ENCODE measurements at places on chromosomes 6 and 20.

DNA sequence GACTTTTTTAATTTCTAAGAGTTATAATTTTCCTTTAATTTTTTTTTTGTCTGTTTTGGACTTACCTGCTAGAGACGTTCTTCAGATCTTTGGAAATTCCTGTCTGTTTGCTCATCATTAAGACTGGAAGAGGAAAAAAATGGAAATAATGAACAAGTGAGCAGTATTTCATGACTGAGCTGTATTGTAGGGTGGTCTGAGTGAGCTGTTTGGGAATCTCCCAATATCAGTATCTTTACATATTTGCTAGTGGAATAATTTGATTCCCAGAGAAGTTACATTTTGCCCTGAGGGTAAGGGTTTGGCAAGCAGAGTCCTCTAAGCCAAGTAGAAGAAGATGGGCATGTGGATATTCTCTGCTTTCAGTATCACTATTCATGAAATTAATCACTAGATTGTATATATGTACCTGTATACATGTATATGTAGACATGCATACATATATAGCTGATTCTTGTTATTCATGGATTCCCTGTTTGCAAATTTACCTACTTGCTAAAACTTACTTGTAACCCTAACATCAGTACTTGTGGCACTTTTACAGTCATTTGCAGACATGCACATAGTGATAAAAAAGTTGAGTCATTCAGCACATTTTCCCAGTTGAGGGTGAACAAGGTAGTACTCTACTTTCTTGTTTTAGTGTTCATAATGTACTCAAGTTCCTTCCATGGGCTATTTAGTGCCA is 13.5 kb downstream of the ZC2HC1B start:
- DNase-seq, result no peak

DNA sequence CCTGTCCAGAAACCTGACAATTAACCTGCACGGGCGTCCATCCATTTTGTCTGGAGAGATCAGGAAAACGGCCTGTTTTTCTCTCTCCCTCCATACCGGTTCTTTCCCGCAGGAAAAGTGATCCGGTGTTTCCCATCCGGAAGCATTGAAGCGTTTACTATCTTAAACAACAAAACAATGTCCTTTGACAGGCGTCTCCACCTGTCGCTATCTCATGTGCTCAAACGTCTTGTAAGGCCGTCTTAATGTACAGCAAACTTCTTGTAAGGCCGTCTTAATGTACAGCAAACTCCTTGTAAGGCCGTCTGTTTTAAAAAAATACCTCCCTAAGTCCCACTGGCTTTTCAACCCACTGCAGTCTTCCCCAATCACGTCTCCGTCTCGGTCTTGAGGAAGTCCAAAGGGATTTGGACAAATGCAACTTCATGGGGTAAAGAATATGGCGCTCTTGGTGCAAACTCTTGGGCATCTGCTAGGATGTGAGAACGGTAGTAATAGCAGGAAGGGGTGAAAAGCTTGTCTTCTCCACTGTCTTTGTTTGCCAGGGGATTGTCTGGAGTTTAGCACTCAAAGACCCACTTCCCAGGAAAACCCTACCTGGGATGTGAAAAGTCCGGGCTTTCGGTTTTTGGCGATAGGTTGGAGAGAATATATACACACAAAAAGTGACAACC is 29.9 kb upstream of the TRIM27 start:
- DNase-seq, result no peak

- no peak for DNase-seq
Observed at GRCh38 chr6:167130008-167130677, 7.2 kb downstream of the CCR6 start.

DNA sequence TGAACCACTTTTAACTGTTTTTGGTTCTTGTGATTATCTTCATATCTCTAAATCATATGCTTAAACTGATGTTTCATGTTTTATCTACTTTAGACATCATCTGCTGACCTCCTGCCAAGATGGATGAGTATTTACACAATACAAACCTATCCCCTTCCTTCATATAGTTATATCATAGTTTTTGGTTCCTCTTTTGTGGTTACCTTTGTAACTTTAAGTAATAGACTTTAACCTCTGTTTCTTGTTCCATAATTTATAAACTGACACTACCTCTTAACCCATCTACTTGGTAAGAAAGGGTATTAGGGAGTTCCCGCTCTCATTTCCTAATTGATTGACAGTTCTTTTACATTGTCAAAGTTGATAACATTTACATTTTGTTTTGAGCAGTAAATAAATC is 11.9 kb downstream of the PCMT1 start:
- DNase-seq, result no peak

- no peak for DNase-seq
Observed at GRCh38 chr6:31811645-31812044, 3.4 kb downstream of the HSPA1L start.

- no peak for DNase-seq
Observed at GRCh38 chr20:37669062-37669772, 24.6 kb upstream of the CTNNBL1 start.

GRCh38 chr6:80543598-80544222 is 437.2 kb downstream of the BCKDHB start:
- DNase-seq, result no peak

DNA sequence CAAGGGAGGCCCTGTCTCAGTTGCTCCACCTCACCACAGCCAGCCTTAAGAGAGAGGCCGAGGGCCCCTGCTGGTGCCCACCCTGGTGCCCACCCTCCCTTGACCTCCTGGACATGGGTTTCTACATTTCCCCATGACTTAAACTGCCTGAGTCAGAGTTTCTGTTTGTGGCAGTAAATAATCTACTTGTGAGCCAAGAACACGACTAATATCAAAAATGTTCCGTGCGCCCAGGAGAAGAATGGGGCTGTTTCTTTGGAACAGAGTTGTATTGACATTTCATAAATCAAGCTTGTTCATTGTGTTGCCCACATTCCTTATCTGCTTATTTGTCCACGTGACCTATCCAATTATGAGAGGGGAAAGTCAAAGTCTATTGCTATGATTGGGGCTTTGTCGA is 143.5 kb downstream of the ANKRD60 start:
- DNase-seq, result no peak

DNA sequence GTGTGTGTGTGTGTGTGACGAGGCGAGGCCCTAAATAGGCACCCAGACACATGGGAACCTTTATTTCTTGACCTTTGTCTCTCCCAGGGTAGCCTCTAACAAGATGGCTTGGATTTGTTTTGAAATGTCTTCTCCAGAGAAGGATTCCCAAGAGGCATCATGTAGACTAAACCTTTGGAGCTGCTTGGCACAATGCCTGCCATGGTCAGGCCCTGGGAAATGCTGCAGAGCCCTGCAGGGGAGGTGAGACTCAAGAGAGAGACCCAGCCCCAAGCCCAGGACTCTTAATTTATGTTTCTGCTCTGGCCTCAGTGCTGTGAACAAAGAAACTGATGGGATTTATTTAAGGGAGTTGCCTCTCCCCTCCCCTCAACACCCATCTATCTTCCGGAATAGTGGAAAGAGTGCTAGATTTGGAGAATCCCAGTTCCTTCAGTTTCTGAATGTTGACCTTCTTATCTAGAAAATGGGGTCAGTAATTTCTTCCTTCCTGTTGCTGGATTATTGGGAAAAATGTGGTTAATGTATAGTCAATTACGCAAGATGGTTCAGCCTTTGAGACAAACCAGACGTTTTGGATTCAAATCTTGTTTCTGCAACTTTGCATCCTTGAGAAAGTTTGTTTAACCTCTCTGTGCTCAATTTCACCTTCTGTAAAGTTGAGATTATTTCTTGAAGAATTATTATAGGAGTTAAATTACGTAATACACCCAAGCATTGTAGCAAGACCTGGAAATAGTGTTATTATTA is 434.8 kb downstream of the MAFB start:
- no peak for DNase-seq

DNA sequence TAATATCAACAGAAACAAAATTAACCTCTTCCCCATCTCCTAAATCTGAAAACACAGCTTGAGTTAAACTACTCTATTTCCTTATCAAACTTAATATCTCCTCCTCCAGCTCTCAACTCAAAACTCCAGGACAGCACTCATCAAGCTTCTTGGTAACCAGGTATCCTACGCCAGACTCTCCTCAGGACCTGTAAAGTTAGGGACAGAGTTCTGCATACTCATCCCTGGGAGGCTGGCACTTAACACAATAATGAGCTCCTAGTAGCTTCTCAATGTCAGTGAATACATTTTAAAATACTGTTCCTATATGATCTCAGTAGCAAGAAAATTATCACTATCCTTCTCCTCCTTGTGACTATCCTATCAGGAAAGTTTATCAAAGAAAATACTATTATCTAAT is 240.3 kb downstream of the PTPRK start:
- DNase-seq, result no peak

GRCh38 chr6:10837622-10837994 is 731 bp downstream of the MAK start:
- DNase-seq, result peak; percentile 15

DNA sequence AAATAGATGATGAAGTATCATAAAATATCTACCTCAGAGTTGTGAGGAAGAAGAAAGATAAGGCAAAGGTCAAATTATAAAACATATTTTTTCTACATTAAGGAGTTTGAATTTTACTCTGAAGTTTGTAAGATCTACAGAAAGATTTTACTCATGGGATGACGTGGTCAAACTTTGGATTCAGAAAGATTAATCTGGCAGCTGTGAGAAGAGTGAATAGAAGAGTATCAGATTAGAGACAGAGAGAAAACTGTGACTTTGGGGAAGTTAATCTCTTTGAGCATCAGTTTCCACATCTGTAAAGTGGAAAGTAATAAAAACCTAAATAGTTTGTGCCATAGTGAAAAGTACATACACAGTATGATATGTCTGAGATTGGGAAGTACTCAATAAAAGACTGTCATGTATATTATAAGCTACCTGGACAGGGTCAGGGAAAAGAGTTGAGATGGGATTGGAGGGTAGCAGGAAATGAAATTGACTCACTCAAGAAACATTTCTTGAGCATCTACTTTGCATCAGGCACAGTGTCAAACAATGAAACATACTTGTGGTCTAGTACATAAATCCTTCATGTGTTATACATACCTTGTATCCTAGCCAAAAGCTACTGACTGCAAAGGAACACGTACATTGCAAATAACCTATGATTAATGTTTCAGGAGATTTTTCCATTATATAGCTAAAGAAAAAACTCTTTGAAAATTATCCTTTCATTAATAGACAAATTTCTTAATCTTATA is 222.1 kb downstream of the TMEM200A start:
- no peak for DNase-seq

- DNase-seq, result no peak
Observed at GRCh38 chr6:42989923-42990322, 5.6 kb downstream of the PPP2R5D start.

Data from activated CD8-positive, alpha-beta memory T cell treated with anti-CD3 and anti-CD28 coated beads for 48 hours (primary cell).